ENCODE measurements at places on chromosomes 2 and 18. TPM values are rescaled to one million over a fixed set of nuclear protein-coding genes. Genes with fewer than 3 reads are reported as not detected.

UGT1A3 gene
- not detected for total RNA-seq

- peaks cover 8% of the 10 kb centered on the region for H3K27me3 ChIP-seq
- H3K4me3 ChIP-seq, result no peak overlapping the region
- H3K4me1 ChIP-seq, result no peaks in the 10 kb centered on the region
- no peaks in the 10 kb centered on the region for H3K36me3 ChIP-seq
- peak; percentile 63 for DNase-seq
Observed at GRCh38 chr2:130911996-130912395, 75.3 kb downstream of the ARHGEF4 start.

DNA sequence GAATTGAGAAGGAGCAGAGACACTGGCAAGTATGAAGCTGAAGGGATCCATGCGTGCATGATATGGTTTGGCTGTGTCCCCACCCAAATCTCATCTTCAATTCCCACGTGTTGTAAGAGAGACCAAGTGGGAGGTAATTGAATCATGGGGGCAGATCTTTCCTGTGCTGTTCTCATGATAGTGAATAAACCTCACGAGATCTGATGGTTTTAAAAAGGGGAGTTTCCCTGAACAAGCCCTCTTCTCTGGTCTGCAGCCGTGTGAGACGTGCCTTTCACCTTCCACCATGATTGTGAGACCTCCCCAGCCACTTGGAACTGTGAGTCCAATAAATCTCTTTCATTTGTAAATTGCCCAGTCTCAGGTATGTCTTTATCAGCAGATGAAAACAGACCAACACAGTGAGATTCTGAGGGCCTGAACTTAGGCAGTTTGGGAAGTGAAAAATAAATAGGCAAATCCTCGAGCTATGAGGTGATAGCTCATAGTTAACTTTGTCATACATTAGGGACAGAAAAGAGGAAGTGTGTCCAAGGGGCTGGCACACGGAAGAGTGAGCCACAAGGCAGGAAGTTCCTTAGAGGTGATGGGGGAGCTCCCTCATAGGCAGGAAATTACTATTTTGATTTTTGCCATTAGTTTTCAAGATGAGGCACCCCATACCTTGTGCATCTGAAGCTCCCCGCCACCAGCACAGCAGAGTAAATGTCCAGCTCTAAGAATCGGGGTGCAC is 658.8 kb upstream of the ID2 start:
- peaks cover 9% of the 10 kb centered on the region for H3K4me1 ChIP-seq
- no peak overlapping the region for H3K27ac ChIP-seq
- no peak overlapping the region for H3K4me3 ChIP-seq
- DNase-seq, result peak; percentile 64
- peaks cover 2% of the 10 kb centered on the region for H3K27me3 ChIP-seq

DNA sequence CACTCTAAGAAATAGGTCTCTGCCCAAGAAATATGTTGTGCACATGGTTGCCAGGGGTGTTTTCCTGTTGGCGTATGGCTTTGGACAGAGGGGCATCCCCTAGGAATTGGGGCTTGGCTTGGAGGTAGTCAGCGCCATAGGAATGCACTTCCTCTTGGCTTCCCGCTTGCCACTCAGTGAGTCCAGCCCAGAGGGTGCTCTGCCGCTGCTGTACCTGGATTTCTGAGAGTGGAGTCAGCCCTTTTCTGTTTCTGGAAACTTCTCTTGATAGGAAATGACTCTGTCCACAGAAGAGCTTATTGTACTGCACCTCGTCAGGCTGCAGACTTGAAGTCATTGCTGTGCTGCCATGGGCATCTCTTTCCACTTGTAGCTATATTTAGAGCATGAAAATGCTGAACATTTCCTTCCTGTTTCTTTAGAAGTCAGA is 116.7 kb upstream of the MGAT5 start:
- H3K27me3 ChIP-seq, result no peaks in the 10 kb centered on the region
- H3K4me3 ChIP-seq, result peak overlapping the region; percentile 70
- peaks cover 27% of the 10 kb centered on the region for H3K4me1 ChIP-seq
- no peaks in the 10 kb centered on the region for H3K36me3 ChIP-seq
- no peak for DNase-seq
- H3K27ac ChIP-seq, result peak overlapping the region; percentile 78

DNA sequence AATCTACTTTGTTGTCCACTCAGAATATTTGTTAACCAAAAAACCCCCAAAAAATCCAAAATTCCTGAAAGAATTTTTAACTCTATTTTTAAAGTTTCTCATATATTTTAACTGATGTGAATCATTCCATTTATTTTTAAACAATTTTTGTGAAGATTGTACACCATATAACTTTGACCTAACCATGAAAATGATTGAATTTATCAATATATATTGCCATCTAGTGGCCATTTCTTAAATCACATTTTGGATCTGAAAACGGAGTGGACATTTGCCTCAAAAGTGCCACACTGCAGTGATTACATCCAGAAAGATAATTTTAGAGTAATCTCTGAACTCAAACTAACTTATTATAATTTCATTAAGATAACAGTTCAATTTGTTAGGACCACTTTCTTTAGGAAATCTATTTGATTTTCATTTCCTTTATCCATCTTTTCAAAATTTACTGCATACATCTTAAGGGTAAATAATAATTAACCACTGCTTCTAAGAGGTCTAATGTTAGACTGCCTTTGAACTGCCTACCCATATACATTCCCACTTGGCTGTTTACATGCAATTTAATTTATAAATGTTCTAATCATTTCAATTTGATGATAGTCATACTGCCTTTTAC is 71.1 kb downstream of the DSC3 start:
- H3K36me3 ChIP-seq, result no peaks in the 10 kb centered on the region
- DNase-seq, result no peak
- no peaks in the 10 kb centered on the region for H3K4me1 ChIP-seq
- H3K27me3 ChIP-seq, result peaks cover 28% of the 10 kb centered on the region
- H3K4me3 ChIP-seq, result no peak overlapping the region
- H3K27ac ChIP-seq, result no peak overlapping the region

DNA sequence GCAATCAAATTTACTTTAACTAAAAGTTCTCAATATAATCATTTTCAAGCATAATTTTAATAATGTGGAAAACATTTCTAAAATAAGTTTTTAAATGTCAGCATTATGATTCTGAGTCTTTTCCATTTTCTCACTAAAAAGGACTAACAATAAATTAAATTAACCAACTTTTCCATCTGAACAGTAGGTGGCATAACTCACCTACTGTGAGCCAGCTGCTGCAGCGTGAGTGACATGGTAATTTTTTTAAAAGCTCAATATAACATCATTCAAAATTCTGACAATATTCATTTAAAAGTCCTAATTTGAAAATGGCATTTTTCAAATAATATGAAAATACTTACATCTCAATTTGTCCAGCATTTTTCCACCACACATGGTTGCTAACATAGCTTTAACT is 66.5 kb downstream of the DTNB start:
- H3K27ac ChIP-seq, result no peak overlapping the region
- peaks cover 1% of the 10 kb centered on the region for H3K4me1 ChIP-seq
- no peak overlapping the region for H3K4me3 ChIP-seq
- no peak for DNase-seq

OTX1 gene
- not detected for total RNA-seq

GRCh38 chr2:104969564-104969963 is 68.3 kb upstream of the MRPS9 start:
- H3K27ac ChIP-seq, result no peak overlapping the region
- H3K4me3 ChIP-seq, result no peak overlapping the region
- no peaks in the 10 kb centered on the region for H3K36me3 ChIP-seq
- no peaks in the 10 kb centered on the region for H3K4me1 ChIP-seq
- no peak for DNase-seq
- peaks cover 2% of the 10 kb centered on the region for H3K27me3 ChIP-seq

ACP1 gene
- total RNA-seq, result 81.4 TPM

DNA sequence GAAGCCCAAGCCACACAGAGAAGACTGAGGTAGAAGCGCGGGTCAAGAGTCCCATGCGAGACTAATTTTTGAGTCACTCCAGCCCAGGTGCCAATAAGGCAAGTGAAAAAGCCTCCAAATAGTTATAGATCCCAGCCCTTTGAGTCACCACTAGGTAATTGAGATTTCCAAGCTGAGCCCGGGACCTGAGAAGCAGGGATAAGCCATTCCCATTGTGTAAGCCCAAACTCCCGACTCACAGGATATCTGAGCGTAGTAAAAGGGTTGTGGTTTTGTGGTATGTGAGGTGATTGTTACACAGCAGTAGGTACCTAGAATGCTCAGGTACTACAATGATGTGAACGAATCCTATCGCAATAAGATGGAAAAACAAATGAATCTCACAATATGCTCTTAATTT is 560.7 kb downstream of the DSC3 start:
- peaks cover 12% of the 10 kb centered on the region for H3K4me1 ChIP-seq
- no peaks in the 10 kb centered on the region for H3K27me3 ChIP-seq
- H3K36me3 ChIP-seq, result no peaks in the 10 kb centered on the region
- no peak for DNase-seq

DNA sequence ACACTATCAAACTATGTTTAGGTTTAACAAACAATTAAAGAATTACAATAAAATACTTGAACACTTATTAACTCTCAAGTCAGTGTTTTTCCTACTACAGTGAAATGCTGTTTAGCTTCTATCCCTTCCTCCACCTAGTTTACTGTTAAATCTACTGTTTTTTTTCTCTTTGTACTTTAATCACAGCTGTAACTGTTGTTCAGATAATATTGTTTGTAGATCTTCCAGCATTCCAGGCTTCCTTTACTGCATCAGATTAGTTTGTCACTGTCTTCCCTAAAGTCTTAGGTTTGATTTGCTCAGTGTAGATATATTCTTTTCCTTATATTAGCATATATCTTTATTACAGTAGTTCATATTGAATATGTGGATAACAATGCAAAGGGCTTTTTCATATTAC is 22.5 kb downstream of the BIRC6 start:
- DNase-seq, result no peak
- peaks cover 14% of the 10 kb centered on the region for H3K36me3 ChIP-seq
- H3K4me3 ChIP-seq, result no peak overlapping the region
- H3K4me1 ChIP-seq, result peaks cover 22% of the 10 kb centered on the region

All from osteocyte (in vitro differentiated cells).